ENCODE measurements at places on chromosomes 11 and 22. TPM values are rescaled to one million over a fixed set of nuclear protein-coding genes. Genes with fewer than 3 reads are reported as not detected.

Gene APLNR
- total RNA-seq = 0.12 TPM

Gene CCDC116
- not detected for total RNA-seq

Gene RNF215
- 19.7 TPM for total RNA-seq

Gene SPI1
- not detected for total RNA-seq

Gene OR8D1
- total RNA-seq = not detected

Gene FDX1
- 15.2 TPM for total RNA-seq

Gene OR2AG1
- not detected for total RNA-seq

Gene PHF21A
- total RNA-seq = 12.1 TPM

Gene MS4A2
- total RNA-seq = not detected

Gene NCR3LG1
- total RNA-seq = 2.3 TPM

Gene SPDYC
- total RNA-seq = not detected

Gene LGR4
- total RNA-seq = 52.4 TPM

Gene SYT13
- total RNA-seq = 8.9 TPM

Gene SLC37A2
- 0.10 TPM for total RNA-seq

Gene FGF19
- 0.08 TPM for total RNA-seq

Gene NOX4
- not detected for total RNA-seq

Gene ACTN3
- total RNA-seq = not detected

Gene NXPE2
- not detected for total RNA-seq

Gene KRTAP5-11
- not detected for total RNA-seq

Gene BCO2
- total RNA-seq = 0.93 TPM

Gene CPSF7
- 76.7 TPM for total RNA-seq

Gene INPP5J
- total RNA-seq = 0.68 TPM

Gene UBQLNL
- total RNA-seq = not detected

Gene YPEL4
- total RNA-seq = 0.51 TPM

Gene MS4A4A
- not detected for total RNA-seq

Gene APOL5
- total RNA-seq = not detected
